ENCODE measurements at places on chromosomes 6 and 20.
A peak's percentile ranks its signal among the peaks of the same experiment; 100 is the strongest.

GRCh38 chr6:53412751-53413150 lies 64.0 kb upstream of the ELOVL5 start:
- no peak for DNase-seq

- DNase-seq: no peak
These were observed 164.6 kb downstream of the RALGAPA2 start for GRCh38 chr20:20547876-20548266.

DNA sequence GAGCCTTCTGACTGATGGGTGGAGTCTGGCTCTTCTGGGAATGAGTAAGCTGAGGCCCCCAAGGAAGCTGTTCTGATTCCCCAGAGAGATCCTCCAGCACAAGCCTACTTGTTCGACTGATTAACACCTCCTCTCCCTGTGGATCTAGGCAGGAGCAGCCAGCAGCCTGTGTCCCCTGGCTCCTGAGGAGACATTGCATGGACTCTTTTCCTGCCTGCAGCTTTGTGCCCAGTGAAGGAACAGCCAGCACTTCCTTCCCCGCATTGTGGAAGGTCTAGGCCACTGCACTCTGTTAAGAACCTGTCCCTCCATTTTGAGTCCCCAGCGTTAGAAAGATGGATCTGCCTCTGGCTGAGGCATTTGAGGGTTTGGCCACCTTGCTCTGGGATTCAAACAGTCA lies 29.1 kb downstream of the LRFN2 start:
- DNase-seq: no peak

DNA sequence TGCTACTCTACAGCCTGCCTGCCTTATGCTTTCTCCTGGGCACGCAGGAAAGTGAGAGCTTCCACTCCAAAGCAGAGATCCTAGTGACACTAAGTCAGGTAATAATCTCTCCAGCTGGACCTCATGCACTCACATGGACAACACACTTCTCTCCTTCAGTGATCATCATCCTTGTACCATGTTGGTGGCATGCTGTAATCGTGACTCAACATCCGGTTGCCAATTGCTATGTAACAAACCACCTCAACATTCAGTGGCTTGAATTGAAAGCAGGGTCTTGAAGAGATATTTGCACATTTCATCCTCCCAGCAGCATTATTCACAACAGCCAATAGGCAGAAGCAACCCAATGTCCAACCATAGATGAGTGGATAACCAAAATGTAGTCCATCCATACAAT lies 40.3 kb upstream of the PPP1R3G start:
- DNase-seq: no peak

DNA sequence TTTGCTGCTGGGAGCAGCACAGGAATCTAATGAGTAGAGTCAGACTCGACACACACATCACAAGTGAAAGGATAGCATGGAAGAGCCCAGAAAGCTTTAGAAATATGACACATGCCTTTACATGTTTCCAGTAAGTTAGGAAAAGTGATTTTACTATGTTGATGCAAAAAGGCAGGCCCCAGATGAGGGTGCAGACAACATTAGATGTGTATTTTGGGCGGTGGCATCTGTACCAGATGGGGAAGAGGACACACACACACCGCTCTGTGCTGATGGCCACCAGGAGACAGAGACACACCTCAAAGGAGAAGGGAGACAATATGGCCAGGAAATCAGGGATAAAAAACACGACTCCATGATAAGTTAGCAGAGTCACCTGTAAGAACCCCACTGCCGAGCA lies 625 bp downstream of the MAS1L start:
- DNase-seq: no peak

DNA sequence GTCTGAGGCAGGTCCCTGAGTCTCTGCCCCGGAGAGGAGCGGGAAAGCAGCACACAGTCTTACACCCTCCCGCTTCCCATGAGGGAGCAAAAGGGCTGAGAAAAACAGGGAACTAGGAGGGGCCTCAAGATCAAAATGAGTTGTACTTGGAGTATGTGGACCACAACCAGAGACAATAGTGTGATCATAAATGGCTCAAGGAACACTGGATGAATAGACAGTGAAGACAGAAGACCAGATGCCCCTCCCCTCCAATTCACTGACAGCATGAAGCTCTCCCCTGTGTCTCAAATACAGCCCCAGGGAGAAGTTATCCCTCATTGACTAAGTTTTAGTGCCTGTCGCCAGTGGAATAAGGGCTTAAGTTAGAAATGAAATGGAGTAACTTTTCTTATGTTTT lies 191.0 kb downstream of the TFAP2A start:
- no peak for DNase-seq

GRCh38 chr6:9292975-9293374 lies 857.6 kb upstream of the SLC35B3 start:
- no peak for DNase-seq

DNA sequence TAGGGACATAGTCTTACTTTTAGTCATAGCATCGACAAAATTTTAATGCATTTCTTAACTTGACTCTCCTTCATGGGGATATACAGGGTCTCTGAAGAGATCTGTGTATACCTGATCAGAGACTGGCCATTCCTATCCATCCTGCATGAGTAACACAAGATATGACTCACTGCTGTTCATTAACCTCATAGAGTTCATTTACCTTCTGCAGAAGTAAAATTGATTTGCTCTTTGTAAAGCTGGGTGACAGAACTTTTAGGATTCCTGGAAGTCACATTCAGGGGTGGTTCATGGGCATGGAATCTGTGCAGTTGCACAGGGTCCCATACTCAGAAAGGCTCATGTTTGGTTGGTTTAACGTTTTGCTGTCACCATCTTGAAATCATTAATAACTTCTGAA lies 53.2 kb downstream of the PDE7B start:
- DNase-seq: no peak

- peak; percentile 17 for DNase-seq
These were observed 33.3 kb upstream of the TXLNB start for GRCh38 chr6:139325125-139325524.

GRCh38 chr6:75409928-75410327 lies 83.7 kb downstream of the FILIP1 start:
- DNase-seq: no peak

- no peak for DNase-seq
These were observed 439.5 kb downstream of the PLCB1 start for GRCh38 chr20:8571611-8572010.

GRCh38 chr6:4678506-4679300 lies 97.5 kb upstream of the CDYL start:
- no peak for DNase-seq

DNA sequence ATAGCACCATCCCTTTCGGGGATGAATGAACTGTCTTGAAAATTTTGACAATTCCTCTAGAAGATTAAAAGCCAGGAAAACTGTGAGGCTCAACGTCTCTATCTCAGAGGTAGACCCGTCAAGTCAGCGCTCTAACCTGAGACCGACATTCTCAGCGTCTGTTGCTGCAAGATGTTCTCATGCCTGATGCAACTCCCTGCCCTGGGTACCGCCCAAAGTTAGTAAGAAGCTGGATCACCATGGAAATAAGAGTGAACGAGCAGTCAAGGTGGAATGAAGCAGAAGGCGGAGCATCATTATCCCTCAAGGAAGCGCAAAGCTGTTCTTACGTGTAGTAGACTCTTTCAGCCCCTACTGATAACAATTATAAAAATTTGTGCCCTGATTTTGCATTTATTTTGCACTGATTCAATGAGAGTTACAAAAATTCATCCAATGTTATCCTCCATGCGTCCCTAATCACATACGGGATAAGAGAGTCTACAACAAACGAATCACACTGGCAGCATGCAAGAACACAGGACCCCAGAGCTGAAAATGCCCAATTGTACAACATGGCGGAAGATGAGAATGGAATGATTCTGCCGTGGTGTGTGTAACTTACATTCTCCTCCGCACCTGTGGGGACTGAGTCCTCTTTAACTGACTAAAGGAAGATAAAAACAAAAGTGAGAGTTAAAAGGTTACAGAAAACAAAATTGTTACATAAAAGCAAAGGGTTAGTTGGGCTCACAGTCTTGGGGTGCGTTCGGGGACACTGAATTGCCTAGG lies 95.4 kb downstream of the BCAS1 start:
- no peak for DNase-seq

DNA sequence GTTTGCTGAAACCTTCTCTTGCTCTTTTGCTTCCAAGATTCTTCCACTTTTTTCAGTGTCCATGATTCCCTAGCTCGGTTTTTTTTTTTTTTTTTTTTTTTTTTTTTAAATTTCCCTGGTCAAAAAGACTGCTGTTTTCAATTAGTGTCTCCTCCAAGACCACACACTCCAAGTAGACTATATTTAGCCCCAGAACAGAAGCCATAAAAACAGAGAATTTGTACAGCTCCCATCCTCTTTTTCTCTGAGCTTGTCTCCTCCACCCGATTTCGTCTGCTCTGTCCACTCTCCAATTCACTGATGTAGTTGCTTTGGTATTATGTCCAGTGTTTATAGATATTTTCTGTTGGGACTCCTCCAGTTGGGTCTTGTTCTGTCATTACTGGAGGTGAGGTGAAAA lies 37.6 kb downstream of the RSPH3 start:
- no peak for DNase-seq

- no peak for DNase-seq
These were observed 37.3 kb downstream of the IPCEF1 start for GRCh38 chr6:154319231-154319858.

DNA sequence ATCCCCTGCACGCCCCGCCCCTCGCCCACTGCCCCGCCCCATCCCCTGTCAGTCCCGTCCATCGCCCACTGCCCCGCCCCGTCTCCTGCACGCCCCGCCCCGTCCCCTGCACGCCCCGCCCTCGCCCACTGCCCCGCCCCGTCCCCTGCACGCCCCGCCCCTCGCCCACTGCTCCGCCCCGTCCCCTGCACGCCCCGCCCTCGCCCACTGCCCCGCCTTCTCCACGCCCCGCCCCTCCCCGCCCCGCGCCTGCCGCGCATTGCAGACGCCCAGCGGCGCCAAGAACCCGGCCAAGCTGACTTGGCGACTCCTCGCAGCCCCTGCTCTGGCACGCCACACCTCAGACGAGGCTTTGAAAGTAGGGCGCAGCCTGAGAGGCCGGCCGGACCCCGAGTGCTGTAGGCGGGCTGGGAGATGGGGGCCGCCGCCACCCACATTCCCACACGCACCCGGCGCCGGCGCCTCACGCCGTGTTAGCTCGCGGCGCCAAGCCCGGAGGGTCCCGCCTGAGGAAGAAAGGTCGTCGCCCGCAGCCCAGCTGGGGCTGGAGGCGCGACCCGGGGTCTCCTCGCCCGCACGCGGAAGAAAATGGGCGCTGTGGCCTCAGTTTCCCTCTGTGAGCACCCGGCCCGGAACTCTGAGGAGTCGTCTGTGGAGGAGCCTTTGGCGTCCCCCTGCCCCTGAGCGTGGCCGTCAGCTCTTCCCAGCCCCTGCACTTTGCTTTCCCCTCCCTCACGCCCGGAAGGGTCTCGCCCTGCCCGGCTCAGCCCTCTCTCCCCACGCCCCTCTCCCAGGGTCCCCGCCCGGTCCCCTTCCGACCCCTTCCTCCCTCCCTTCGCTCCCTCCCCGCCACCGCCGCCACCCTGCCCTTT lies at the start of gene RAD21L1:
Gene RAD21L1, plus strand, starts transcription at position 262 of the 872 bp plus-strand sequence. CDS start 2,410 bp downstream, outside the sequence.
- peak; percentile 48 for DNase-seq

DNA sequence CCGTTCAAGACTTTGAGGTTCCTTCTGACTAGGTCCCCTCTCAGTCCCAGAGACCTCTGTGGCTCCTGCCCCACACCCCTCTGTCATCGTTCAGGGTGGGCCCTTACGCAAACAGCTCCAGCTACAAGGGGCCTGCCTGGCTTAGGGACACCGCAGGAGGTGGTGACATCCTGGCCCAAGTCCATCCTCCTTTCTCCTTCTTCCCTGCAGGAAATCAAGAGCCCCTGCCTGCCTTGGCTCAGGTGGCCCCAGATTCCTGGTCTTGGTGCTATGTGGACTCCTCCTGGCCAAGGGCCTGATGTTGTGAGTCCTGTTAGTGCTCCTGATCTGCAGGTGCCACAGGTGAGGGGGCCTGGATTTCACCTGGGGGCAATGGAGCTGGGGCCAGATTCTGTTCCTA lies 8.1 kb downstream of the TREML4 start:
- DNase-seq: no peak

GRCh38 chr20:37142708-37143107 lies 36.4 kb upstream of the RPN2 start:
- DNase-seq: no peak

DNA sequence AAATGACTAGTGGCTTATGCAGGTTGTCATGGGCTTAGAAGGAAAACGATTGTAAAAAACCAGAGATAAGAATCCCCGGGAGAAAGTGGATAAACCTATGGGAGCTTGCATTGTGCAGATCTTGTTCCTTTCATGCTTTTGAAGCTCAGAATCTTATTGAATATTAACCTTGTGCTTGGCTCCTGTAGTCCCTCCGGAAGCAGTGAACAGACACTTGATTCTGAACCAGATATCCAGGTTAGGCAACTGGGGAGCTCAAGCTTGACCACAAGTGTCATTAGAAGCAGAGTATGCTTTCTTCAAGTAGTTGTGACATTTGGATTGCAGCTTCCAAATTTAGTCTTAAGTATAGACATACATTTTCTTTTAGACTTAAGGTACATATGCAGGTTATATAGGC lies 212.6 kb upstream of the MOCS1 start:
- DNase-seq: no peak

- no peak for DNase-seq
These were observed 237.2 kb downstream of the TFAP2A start for GRCh38 chr6:10177704-10178103.

- DNase-seq: no peak
These were observed 832.2 kb downstream of the EYS start for GRCh38 chr6:64874776-64875175.

DNA sequence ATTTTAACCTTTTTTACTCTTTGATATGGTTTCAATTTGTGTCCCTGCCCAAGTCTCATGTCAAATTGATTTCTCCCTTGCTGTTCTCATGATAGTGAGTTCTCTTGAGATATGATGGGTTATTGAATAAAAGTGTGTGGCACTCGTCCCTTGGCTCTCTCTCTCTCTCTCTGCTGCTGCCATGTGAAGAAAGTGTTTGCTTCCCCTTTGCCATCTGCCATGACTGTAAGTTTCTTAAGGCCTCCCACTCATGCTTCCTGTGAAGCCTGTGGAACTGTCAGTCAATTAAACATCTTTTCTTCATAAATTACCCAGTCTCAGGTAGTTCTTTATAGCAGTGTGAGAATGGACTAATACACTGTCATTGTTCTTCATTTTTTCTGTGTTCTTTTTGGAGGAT lies 48.5 kb downstream of the LIN28B start:
- no peak for DNase-seq

DNA sequence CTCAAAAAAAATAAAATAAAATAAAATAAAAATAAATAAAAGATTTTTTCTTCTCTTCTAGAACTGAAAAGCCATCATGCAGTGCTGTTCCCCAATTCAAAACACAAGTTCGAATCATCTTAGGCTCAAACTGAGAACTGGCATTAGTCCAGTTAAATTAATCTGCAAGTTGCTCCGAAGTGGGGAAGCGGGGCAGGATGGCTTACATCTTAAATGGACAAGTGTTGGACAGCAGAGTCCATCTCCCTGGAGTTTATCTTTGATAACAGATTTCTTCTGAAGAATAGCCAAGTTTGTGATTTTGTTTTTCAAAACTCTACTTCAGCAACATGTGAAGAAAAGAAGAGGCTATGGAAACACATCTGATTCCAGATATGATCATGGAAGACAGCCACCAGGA lies 111.3 kb upstream of the ASF1A start:
- no peak for DNase-seq
